ENCODE measurements at places on chromosomes 3 and 15.

GRCh38 chr3:197354568-197355001 is 56.2 kb upstream of the DLG1 start:
- no peak for DNase-seq

DNA sequence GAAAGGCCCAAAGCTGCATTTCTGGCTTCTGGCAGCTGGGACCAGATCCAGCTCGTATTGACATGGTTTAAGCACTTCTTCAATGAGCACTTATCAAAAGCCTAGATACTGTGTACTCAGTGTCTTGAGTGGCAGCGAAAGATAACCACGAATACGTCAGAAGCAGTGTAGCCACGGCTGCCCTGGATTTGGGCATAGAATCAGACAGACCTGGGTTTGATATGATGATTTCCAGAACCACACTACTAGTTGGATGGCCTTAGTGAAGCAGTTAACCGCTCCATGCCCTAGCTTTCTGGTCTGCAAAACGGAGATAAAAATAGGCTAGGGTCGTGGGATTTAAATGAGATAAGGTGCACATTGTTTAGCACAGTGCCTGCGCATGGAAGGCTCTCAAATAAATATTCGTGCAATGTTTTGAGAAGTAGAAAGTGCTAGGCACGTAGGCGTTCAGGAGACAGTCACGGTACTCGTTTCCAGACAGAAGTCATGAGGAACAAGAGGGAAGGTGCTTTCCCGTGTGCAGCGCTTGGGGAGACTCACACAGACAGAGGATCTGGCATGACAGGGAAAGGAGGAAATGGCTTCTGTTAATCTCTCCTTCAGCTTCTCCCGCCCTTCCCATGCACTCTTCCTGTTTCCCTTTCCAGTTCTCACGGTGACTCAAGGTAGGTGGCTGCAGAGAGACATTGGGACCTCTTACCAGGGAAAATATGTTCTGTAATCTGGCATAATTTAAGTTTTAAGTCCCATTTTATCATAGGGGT is 70.3 kb downstream of the CCNL1 start:
- no peak for DNase-seq

DNA sequence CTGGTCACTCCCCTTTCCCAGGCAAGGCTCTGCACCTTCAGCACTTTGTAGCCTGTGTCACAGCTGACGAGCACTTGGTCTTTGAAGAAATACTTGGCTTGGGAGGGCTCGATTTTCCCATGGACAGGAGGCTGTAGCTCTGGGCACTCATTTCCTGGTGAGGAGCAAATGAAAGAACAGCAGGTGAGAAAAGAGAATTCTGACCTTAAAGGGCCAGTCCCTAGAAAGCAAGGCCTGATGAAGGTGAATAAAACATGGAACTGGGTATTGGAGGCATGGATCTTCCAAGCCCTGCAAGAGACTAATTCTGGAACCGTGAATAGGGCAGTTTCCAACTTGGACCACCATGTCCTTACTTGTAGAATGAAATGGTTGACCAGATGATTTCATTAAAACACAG is 39.9 kb downstream of the MASP1 start:
- no peak for DNase-seq

- no peak for DNase-seq
These were observed 47.7 kb downstream of the CYP11A1 start for GRCh38 chr15:74319596-74320351.

- no peak for DNase-seq
These were observed 648 bp downstream of the AMIGO3 start for GRCh38 chr3:49718858-49719213.

DNA sequence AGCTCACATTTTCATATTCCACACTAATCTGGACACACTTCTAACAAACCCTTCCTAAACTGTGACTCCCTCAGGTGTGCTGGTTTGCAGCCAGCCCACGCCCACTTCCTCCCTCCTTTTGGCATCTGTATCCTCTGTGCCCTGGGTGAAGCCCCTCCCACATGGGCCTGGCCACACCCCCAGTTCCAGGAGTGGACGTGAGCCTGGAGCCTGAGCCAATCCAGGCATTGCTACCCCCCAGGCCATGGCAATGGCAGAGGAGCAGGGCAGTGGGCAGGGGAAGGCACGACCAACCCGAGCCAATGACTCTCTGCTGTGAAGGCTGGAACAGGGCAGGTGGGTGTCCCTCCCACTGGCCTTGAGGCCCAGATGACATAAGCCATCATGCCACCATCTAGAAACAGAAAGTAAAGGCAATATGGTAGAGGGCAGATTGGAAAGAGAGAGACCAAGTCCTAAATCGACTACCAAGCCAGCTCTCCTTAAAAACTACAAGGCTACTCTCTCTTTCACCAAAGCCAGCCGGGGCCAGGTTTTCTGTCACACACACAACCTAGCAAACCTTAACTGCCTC is 18.6 kb downstream of the FAM174B start:
- DNase-seq = no peak

- no peak for DNase-seq
These were observed 53.0 kb upstream of the FGD5 start for GRCh38 chr3:14765576-14766427.

DNA sequence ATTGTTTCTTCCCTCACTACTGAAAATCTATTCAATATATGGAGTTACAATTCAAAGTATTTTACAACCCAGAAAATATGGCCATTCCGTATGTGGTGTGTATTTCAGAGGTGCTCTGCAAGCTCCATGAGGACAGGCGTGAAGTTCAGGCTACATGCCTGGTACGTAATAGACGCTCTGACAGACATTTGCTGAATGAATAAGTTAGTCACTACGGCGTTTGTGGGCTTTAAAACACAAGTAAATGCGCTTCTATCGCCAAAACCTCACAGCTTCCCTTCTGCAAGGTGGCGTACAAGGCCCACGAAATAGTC is 701 bp upstream of the TIPARP start:
- DNase-seq = no peak

- no peak for DNase-seq
These were observed 359.8 kb upstream of the C2CD4B start for GRCh38 chr15:62524848-62525247.

GRCh38 chr3:149080011-149080698 is 6.2 kb downstream of the HLTF start:
- DNase-seq = no peak

GRCh38 chr3:65006300-65006739 is 318.5 kb upstream of the ADAMTS9 start:
- DNase-seq = no peak

DNA sequence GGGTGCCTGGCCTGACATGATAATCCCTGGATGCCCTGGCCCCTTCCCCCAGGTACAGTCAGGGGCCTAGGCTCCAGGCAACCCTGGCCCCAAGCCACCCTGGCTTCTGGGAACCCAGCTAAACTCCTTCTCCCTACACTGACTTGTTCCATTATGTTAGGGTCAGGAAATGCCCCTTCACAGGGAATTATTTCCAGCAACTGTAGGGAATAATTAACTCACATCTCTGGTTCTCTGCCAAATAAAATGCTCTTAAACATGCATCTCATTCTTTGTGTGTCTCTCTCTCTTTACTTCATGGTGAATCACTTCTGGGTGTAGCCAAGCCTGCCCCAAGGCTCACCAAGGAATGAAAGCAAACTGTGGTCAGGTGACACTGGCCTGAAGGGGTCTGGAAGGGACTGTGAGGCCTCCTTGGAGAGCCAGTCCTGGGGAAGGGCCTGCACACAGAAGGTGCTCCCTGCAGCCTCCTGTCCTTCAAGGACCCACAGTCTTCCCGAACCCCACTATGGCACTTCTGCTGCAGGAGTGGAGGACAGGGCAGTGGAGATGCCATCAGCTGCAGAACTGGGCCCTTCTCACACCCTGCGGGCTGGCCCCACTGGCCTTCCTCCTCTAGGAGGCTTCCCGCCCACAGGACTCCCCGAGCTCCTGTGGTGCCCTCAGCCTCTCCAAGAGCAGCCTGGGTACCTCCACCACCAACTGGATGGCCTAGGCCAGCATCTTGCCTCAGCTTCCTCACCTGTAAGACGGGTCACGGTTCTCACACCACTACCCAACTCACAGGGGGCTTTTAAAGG is 17.6 kb downstream of the TKT start:
- DNase-seq = no peak

- no peak for DNase-seq
These were observed 215.8 kb downstream of the AGBL1 start for GRCh38 chr15:86295511-86295910.

GRCh38 chr15:72766025-72766424 is 17.5 kb downstream of the ADPGK start:
- no peak for DNase-seq

GRCh38 chr15:75049392-75049791 is 26.0 kb downstream of the PPCDC start:
- no peak for DNase-seq

GRCh38 chr3:137792626-137793271 is 28.6 kb downstream of the SOX14 start:
- DNase-seq = no peak

DNA sequence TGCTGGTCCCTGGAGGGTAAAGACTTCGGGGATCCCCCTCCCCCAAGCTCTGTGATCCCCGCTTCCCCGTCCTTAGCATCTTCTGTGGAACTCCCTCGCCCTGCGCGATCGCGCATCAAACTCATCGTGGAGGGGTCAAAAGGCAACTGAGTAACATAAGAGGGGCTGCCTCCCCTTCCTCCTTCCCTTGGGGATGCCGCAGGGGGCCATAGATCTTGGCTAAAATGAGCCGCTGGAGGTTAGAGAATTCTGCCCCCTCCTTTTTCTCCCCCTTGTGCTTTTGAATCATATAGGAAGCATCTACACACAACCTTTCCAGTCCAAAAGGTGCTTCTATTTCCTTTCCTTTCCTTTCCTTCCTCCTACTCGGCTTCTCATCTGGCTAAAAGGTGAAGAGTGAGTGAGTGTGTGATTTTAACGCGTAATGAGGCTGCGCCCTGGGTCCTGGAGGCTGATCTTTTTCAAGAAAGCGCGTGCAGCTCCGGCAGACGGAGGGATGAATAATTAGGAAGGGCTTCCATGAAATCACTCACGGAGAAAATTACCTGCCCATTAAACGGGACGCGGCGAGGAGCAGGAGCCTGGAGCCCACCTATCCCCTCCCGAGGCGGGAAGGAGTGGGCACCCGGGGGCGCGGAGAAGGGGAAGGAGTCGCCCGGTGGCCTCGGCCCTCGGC is 831 bp upstream of the ROBO2 start:
- DNase-seq = no peak

DNA sequence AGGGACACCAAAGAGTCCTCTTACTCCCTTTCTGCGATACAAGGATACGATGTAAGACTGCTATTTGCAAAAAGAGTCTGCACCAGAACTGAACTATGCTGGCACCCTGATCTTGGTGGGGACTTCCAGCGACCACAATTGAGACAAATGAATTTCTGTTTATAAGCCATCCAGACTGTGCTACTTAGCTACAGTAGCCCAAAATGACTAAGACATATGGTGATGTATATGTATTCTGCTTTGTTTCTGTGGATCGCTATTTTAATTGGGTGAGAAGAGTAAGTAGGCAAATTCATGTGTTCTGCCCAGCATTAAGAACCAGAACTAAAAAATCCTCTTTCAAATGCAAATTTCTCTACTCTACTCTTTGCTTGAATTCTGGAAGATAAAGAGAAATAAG is 720.9 kb downstream of the DIPK2A start:
- DNase-seq = no peak

DNA sequence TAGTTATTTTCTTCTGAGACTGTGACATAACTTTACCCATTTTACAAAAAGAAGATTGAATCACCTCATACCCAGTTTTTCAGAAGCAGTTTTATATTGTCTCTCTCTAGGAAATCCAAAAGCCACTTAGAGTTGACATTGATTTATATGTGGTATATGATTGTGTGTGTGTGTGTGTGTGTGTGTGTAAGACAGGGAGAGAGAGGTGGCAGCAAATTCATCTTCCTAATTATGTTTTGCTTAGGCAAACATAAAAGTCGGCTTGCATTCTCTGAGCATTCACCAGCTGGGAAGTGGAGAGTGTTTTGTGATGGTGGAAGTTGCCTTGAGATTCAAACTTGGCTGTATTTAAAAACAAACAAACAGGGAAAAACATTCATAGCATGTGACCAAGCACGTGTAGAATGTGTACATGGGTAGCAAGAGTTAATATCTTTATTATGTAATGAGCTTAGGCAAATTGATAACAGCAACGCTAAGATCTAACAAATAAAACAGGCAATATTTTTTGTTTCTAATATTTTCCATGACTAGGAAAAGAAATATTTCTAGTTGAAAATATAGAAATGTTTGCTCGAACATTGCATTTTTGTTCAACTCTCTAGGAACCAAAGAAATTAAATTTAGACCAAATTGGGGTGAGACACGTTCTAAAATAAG is 64.4 kb upstream of the IGF1R start:
- no peak for DNase-seq

GRCh38 chr15:75178171-75178937 is 23.3 kb upstream of the C15orf39 start:
- DNase-seq = no peak

GRCh38 chr3:76841747-76842146 is 198.2 kb upstream of the ROBO2 start:
- no peak for DNase-seq
